Activated T-cell treated with anti-CD3 and anti-CD28 coated beads, Interleukin-2, amount 50 U/mL, for 4 hours (primary cell): ENCODE measurements at places on chromosomes 5 and 9.

DNA sequence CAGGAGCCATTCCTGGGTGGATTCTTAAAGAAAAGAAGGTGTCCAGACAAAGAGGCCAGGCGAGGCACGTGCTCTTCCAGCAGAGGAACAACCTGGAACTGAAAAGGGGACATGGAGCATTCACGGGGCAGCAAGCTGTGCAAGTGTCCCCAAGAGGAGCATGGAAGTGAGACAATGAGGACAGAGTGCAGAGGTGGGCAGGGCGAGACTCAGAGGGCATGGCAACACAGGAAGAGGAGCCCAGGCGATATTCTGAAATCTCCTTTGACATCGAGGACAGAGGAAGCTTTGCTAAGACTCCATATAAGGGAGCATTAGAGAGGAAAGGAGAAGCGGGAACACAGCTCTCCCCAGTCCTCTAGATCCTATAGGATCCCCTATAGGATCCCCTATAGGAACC lies 29.4 kb upstream of the SPATA31E1 start:
- DNase-seq: no peak

- no peak for DNase-seq
Measured at GRCh38 chr9:36078051-36078450, 41.3 kb downstream of the RECK start.

DNA sequence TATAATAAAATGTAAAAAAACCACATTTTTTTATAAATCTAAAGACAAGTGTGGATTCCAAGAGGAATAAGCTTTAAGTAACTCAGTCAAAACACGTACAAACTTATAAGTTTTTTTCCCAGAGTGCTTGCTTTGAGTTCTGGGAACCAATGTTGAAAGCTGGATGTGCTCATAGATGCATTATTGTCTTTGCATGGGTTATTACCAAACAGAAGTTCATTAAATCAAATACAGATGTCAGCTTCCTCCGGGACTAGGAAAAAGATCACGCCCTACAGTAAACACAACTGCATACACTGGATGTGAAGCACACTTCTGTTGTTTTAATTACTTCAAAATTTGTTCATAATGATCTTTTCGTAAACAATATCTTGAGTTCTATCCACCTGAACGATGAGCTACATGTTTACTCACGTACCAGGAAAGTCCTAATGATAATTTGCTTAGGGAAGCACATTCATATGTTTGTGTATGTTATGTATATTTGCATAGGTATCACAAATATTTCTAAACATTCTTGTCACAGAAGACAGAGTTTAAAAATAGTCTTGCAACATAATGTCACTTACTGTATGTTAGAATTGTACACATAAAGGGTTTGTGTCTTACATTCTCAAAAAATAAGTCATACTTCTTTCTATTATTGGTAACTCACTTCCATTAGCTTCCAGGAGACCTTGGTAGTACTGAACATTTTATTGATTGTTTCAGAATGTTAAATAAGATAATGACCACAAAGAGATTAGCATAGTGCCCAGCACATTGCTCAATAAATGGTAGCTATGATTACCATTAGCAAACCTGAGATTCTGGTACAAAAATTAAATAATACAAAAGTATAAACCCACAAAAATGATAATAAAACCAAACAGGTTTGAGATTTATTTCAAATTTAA lies 427.4 kb downstream of the CETN3 start:
- no peak for DNase-seq

DNA sequence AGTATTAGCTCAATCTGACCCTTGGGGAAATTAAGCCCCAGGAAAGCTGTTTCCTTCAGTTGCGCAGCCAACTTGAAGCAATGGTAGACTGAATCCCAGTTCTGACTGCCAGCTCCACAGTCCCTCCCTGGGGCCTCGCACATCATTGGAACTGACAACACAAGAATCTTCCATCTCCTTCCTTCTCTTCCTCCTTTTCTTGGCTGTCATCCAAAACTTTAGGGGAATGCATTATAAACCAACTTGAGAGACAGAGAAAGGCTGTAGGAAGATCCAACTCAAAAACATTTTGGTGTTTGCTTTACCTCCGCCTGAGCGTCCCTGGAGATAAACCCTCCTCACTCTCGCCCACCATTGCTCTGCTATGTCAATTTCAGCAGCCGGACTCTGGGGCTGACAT lies 16.6 kb downstream of the KCNIP1 start:
- no peak for DNase-seq

- DNase-seq: no peak
Measured at GRCh38 chr9:115068031-115068430, 49.9 kb downstream of the TNC start.

GRCh38 chr9:21770871-21771560 lies 31.4 kb upstream of the MTAP start:
- no peak for DNase-seq

GRCh38 chr9:91777292-91777830 lies 172.7 kb downstream of the ROR2 start:
- DNase-seq: no peak

- DNase-seq: no peak
Measured at GRCh38 chr5:115429345-115429940, 115.1 kb downstream of the FEM1C start.

GRCh38 chr5:37867654-37868053 lies 27.8 kb upstream of the GDNF start:
- no peak for DNase-seq

- no peak for DNase-seq
Measured at GRCh38 chr5:102718819-102719218, 36.3 kb upstream of the PAM start.
